M059J (cell line): ENCODE measurements at places on chromosomes 16 and 17.
A peak's percentile ranks its signal among the peaks of the same experiment; 100 is the strongest.

DNA sequence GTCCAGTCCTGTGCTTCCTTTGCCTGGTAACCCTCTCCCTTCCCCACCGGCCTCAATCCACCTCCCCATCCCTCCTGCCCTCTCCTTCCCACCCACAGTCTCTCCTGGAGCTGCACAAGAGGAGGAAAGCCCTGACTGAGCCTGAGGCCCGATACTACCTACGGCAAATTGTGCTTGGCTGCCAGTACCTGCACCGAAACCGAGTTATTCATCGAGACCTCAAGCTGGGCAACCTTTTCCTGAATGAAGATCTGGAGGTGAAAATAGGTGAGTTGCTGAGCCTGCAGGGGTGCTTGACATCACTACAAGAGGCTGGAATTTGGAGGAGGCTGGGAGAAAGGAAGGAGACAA is 1.3 kb downstream of the PLK1 start:
- DNase-seq, result no peak

DNA sequence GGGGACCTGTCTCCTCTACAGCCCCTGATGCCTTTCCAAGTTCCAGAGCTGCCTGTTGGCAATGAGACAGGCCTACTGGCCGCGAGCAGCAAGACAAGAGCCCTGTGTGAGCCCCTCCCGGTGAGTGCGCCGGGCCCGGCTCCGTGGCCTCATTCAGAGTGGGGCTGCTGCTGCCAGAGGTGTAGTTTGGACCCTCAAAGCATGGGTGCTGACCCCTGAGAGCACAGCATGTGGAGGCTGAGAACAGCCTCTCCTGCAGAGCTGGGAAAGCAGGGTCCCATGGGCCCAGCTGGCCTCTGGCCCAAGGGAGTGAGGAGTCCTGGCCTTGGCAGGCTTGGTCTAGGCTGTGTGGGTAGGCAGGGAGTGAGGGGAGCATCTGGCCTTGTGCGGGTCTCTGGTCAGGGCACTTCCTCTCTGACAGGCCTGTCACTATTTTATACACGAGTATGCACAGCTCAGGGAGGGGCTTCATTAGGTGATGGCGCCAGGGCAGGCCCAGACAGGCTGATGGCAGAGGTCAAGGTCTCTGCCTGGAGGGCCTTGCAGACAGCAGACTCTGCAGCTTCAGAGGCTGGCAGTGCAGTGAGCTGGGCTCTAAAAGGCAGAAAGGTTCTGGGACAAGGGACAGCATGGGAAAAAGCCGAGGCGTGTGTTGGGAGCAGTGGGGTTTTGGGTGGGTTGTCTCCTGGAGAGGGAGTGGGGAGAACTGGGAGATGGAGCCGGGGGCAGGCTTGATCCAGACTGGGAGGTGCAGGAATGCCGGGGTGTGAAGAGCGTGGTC is 43.4 kb downstream of the ADCY7 start:
- DNase-seq, result no peak

DNA sequence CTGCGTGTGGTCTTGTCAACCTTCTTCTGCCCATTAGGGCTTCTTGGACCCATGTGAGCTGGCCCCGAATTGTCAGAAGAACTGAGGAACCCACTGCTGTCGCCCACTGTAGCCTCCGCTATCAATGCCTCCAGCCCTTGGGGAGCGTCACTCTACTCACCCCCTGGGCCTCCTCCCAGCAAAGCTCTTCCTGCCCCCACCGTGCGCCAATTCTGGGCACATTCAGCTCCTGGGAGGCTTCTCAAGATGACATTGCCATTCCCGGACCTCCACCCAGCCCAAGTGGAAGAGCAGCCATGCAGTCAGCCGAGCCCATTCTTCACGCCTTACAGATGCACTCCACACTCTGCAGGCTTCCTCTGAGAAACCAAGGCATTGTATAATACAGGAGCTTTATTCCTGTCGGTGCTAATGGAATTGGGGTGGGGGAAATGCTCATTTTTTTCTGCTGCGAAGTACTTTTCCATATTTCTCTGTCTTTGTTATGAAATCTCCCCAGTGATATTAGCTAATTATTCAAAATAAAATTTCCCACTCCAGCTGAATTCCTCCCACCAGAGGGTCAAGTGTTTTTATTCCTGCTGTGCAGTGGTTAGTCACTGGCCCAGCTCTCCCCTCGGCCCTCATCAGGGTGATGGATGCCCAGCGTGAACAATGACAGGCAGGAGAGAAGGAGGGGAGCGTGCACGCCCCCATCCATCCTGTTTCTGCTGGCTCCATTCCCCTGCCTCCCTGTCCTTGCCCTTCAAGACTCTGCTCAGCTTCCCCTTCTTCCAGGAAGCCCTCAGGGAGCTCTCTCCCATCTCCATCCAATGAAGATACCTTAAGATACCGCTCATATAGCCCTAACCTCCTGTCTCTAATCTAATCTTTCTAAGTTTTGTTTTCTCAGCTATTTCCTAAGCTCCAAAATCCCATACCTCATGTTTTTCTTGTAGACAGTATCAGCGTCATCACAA is 87.7 kb downstream of the C16orf95 start:
- DNase-seq, result no peak

GRCh38 chr16:81094771-81095251 is 1.4 kb downstream of the GCSH start:
- DNase-seq, result no peak

GRCh38 chr17:6358131-6358530 is 76.8 kb downstream of the AIPL1 start:
- DNase-seq, result no peak

DNA sequence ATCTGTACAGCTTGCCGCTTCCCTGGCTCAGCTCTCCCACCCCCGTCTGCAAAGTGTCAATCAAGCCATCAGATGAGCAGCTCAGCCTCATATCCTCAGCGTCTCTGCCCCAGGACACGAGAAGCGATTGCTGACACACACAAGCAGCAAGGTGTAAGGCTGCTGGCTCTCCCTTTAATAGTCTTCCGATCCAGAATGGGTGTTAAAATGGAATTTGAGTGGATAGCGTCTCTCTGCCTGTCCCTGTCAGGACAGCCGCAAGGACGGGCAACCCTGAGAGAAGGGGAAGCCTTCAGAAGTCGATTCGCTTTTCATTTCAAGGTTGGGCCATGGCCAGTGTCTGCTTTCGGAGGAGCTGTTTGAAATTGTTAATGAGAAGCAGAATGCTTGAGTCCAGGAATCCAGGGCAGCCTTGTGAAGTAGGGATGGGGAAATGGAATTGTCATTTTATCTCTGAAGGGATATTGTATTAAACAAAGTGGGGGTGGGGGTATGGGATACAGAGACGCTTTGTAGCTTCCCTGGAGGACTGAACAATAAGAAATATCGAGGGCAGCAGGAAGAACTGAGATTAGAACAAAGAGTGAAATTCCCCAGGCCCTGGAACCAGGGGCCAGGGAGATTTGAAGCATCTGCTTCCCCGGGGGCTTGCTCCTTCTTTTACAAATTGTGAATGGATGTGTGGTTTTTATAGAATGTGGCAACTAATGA is 4.7 kb upstream of the PIPOX start:
- DNase-seq, result no peak

DNA sequence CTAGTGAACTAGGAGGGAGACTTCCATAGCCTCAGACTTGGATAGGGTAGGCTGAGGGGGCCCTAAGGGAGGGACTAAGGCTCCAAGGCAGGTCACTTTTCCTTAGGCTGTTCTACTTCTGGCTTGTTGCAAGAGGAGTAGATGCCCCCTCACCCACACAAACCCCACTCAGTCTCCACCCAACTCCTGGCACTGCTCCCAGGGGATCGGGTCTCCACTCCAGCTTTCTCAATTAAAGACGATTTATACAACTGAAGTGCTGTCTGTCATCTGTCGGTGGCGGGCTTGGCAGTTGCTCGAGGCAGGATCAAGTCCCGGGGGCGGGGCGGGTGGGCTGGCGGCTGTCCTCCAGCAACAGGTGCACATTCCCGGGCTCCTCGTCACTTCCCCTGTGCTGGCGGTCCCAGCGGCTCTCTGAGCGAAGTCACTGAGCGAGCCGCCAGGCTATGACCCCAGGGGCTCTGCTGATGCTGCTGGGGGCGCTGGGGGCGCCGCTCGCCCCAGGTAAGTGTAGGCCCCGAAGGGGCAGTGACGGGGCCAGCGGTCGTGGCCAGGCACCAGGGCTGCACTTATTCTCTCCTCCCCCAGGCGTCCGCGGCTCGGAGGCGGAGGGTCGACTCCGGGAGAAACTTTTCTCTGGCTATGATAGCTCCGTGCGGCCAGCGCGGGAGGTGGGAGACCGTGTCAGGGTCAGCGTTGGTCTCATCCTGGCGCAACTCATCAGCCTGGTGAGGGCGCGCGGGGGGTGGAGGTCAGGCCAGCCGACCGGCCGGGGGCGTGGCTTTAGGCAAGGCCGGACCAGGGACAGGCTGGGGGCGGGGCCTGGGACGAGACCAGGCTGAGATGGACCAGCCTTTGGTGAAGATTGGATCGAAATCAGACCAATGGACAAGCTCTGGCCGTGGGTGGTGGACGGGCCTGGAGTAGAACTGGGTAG is at the start of gene CHRNB1:
Gene CHRNB1 (plus strand): TSS at position 380 of the 937 bp plus-strand sequence. CDS start 67 bp downstream, at position 447.
- peak; percentile 61 for DNase-seq

DNA sequence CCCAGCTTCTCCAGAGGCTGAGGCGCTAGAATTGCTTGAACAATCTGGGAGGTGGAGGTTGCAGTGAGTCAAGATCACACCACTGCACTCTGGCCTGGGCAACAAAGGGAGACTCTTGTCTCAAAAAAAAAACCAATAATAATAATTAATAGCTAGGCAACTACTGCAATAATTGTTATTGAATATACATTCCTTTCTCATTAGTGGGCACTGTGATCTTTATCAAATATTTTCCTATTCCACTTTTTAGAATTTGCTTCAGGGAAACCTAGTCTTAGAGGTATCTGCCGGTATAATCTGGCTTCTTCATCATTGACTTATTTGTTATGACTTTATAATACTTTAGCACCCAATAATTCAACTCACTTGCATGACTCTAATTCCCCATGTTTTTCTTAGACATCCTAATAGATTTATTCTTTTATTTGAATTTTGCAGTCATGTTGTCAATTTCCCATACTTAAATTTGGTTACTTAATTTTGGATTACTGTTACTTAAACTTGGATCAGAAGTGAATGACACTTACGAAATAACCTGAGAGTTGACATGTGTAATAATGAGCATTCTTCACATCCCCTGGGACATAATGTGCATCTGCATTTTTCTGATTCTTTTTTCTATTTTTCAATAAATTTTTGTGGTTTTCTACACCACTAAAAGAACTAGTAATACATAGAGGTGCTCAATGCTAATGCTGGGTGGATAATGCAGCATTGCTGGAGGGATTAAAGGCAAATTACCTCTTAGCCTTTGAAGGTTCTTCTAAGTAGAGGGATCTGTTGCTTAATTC is 25.0 kb upstream of the KCNJ16 start:
- peak; percentile 1 for DNase-seq

DNA sequence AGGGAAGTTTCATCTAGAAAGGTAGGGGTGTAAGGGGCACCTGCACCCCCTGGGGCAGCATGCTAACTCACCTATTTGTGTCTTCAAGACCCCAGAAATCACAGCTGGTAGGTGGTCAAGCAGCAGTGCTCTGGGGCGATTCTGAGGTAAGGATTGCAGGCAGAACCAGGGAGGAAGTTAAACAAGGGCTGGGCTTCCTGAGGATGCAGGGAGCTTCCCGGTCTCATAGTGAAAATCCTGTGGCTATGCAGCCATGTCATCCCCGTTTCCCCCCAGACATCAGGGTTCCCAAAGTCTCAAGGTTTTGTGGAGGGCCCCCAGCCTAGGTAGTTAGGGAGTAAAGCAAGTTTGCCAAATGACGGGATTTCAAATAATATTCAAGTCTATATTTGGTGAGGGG is 78.5 kb downstream of the C16orf78 start:
- DNase-seq, result no peak

GRCh38 chr16:80045861-80046260 is 445.3 kb upstream of the MAF start:
- DNase-seq, result no peak

DNA sequence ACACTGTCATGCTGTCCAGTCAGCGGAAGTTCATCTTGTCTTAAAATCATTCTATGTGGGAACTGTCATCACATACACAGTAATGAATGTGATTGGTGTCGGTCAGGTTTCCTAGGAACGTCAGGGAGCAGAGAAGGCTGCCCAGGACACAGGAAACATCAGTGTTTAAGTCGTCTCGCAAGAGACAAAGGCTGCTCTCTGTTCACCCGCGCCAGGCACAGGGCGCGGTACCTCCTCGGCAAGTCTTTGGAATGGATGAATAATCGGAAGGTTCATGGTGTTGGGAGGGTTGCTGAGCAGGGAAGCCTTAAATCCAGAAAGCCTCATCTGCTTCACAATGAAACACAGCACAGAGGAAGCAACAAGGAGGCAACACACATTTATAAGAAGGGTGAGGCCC is 148.2 kb downstream of the CPPED1 start:
- DNase-seq, result no peak

DNA sequence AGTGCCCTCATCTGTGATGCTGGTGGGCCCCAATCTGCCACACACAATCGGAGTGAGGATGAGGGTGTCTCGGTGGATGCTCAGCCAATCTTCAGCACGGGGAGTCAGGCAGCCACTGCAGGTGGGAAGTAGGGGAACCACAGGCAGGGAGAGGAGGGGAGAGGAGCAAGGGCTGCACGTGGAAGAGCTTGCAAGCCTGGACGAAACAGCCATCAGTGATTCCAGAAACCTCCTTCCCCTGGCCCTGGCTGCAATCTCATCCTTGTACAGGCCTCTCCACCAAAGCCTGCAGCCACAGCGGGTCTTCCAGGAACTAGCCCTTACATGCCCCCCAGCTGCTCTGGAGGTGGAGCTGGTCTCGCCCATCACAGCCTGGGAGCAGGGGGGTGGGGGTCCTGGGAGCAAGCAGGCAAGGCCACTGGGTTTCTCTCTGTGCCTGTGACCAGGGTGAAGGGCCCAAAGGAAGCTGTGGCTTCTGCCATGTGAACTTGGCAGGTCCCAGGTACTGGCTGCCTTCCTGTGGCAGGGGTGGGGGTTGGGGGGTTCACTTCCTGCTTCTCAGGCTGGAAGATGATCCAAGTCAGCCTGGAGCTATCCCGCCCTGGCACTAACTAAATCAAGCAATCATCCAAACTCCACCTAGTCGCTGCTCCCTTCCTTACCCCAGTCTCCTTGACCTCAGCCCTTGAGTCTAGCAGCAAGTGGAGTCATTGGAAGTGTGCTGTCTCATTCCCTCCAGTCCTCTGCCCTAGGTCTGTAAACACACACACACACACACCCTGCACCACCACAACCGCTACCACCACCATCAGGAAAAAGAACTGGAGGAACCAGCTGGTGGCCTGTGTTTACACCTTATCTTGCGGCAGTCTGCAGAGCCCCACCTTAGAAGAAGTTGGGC is 29.4 kb upstream of the MLKL start:
- DNase-seq, result peak; percentile 73

DNA sequence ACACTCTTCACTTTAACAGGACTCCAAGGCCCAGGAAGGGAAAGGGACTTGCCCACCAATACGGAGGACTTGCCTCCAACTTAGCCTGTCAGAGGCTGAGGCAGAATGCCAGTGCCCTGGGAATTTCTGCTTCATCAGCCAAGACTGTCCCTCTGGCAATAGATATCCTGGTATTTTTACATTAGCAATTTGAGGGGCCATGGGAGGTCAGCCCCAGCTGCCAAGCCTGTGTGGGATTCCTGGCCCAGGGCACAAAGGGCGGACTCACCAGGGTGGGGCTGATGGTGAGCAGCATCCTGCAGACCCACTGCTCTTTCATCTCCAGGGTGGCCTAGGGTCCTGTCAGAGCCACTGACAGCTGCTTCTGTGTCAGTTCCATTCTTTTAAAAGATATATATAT is 78.3 kb upstream of the CIBAR2 start:
- DNase-seq, result no peak
